ENCODE measurements at places on chromosomes 16 and 17. TPM values are rescaled to one million over a fixed set of nuclear protein-coding genes. Genes with fewer than 3 reads are reported as not detected.

Gene KRTAP9-8
- total RNA-seq, result not detected

Gene CNEP1R1
- total RNA-seq, result 27.2 TPM

Gene SULT1A4
- total RNA-seq, result 4.6 TPM

Gene LRRC36
- total RNA-seq, result 0.65 TPM

Gene ADAD2
- total RNA-seq, result 2.1 TPM

Gene WNK4
- not detected for total RNA-seq

Gene NLE1
- 18.9 TPM for total RNA-seq

Gene ACAP1
- total RNA-seq, result 3.6 TPM

Gene STAT5A
- 4.4 TPM for total RNA-seq

Gene CCL4L2
- total RNA-seq, result not detected

Gene WDR90
- 24.0 TPM for total RNA-seq

Gene KRTAP3-1
- not detected for total RNA-seq

Gene DHRS11
- 15.4 TPM for total RNA-seq

Gene SDR42E2
- 0.46 TPM for total RNA-seq

Gene CTRL
- 2.2 TPM for total RNA-seq

Gene NPIPA3
- not detected for total RNA-seq

Gene MAF
- 73.0 TPM for total RNA-seq

Gene YPEL3
- 226 TPM for total RNA-seq

Gene PPY
- total RNA-seq, result not detected

Gene CCL15
- total RNA-seq, result not detected

Gene CREBBP
- 99.6 TPM for total RNA-seq

Gene TPSD1
- total RNA-seq, result 0.60 TPM

Gene MYO15A
- total RNA-seq, result 4.5 TPM

Gene ZNF19
- 6.8 TPM for total RNA-seq

Gene PPP1R27
- total RNA-seq, result not detected

Gene SDK2
- 8.1 TPM for total RNA-seq

Gene CCDC200
- total RNA-seq, result not detected

Gene B4GALNT2
- total RNA-seq, result not detected

Gene KRTAP4-3
- not detected for total RNA-seq

Gene MYH8
- total RNA-seq, result not detected

Gene SALL1
- total RNA-seq, result 22.7 TPM

Gene CLEC18C
- 3.2 TPM for total RNA-seq

Gene MMP28
- total RNA-seq, result 10.5 TPM

Gene RANGRF
- 17.9 TPM for total RNA-seq

All from dorsolateral prefrontal cortex (tissue), 122 donors.